HFF-Myc (cell line): ENCODE measurements at places on chromosomes 6 and 20.

GRCh38 chr6:152293404-152293803, 343.8 kb downstream of the SYNE1 start:
- no peak for DNase-seq

DNA sequence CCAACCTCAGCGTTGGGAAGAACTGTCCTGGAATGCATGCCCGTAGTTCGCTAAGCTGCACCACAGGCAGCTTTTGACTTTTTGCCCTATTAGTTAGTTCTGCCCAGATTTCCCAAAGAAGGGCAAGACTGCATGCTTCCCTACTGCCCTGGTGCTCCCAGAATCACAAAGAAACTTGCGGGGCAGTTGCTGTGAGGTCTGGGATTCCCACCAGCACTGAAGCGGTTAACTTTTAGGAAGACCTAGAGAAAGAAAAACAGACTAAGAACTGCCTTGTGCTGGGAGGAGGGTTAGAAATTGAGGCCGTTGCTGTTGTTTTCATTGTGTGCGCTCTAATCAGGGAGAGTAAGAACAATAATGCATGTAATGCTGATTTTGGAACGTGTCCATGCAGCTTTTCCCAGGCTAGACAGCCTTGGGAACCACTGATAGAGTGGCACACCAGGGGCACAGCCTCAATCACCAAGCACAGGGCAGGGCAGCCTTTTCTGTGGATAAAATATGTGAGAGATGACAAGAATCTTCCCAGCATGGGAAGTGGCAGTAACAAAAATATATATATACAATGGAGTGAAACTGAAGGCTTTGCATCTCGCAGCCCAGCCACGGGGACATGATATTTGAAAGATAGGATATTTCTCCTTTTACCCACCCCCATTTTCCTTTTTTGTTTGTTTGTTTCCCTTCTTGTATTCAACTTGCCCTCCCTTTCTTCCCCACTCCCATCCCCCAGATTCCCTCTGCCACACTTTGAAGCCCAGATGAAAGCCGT, 137.7 kb upstream of the HEY2 start:
- no peak for DNase-seq

- no peak for DNase-seq
These were observed at the start of gene FAXC for GRCh38 chr6:99349171-99350141. Gene FAXC, minus strand, starts transcription at chr6:99349674. Its CDS starts 302 bp downstream, at chr6:99349372.

DNA sequence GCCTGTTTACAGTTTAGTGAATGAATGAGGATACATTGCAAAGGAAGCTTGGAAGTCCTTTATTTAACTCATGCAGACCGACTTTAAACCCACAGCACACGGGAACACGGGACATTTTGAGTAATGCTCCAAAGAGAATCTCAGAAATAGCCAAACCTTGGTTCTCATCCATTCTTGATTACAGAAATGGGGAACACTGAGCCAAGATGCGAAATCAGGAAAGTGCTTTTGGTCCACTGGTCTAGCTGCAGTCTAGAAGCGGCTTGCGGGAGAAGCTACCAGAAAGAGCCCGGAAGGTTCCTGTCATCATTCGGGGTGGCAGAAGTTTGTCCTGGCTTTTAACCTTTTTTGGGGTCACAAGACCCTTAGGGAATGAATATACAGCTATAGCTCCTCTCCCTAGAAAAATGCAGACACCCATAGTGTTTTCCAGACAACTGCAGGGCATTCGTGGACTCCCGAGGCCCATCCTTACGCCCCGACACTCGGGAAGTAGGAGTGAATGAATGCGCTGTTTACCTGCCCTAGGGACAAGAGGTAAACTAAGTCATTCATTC, 475 bp upstream of the TMEM181 start:
- DNase-seq = no peak

- no peak for DNase-seq
These were observed 25.5 kb upstream of the WFDC2 start for GRCh38 chr20:45444050-45444449.
